ENCODE measurements at places on chromosomes 16 and 17.
A peak's percentile ranks its signal among the peaks of the same experiment; 100 is the strongest.

GRCh38 chr17:58513965-58514769, at the start of gene MTMR4:
Gene MTMR4 (minus strand): TSS chr17:58514638. CDS start chr17:58514407, 231 bp downstream.
- peak; percentile 3 for ATAC-seq

DNA sequence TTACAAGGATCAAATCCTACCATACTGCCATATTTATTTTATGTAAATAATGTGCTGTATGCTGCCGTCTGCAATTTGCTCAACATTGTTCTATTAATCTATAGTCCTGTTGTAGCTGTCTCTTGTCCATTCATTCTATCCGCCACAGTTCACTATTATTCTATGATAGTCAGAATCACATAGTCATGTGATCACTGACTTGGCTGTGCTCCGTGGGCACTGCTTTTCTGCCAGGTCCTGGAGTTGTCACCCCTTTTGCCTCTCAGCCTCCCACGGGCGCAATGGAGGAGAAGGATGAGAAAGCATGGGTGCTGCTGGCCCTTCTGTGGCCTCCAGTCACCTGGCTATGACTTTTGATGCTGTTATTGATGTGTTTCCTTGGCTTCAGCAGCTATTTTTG, 37.3 kb upstream of the ANKFY1 start:
- ATAC-seq: no peak

GRCh38 chr17:78950870-78951269, 25.7 kb upstream of the TIMP2 start:
- no peak for ATAC-seq

DNA sequence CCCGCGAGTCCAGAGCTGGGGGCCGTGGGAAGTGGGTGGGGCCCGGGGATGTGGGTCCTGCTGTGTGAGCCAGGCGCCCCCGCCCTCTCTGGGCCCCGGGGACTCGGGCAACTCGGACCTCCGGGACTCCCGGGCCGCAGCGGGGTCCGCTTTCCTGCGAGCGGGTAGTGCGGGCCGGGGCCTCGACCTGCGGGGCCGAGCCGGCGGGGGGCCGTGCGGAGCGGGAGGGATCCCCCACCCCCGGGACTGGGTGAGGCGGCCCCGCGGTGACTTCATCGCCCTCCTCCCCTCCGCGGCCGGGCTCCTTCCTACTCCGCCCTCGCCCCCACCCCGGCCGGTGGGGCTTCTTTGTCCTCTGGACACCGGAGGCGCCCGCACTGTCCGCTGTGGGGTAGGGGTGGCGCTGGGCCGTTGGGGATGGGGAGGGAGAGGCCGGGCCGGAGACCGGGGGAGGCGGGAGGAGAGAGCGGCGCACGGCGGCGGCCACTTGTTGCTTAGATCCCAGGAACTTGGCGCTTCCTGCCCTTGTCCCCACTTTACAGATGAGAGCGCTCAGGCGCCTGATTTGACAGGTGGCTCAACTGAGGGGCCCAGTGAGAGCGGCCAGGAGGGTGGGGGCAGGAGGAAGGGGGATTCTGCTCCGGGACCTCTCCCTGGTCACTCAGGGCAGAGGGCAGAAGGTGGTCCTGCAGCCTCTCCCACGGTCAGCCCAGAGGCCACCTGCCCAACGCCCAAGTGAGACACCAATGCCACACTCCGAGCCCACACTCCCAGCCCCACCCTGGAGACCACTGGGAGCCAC, 874 bp downstream of the CMTM3 start:
- peak; percentile 19 for ATAC-seq

GRCh38 chr16:25020112-25020631, 5.0 kb upstream of the ARHGAP17 start:
- ATAC-seq: no peak

DNA sequence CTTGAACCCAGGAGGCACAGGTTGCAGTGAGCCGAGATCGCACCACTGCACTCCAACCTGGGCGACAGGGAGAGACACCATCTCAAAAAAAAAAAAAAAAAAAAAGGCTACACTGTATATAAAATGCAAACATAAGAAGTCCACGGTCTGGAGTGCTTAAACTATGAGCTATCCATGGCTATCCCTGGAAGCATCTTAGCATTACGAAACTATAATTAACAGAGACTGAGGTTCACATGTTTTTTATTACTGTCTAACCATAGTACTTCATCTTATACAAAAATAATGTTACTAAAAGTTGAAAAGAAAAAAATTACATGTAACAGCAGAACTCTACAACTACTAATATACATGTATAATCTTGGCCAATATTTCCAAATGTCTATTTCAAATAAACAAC, 32.8 kb downstream of the HELZ start:
- no peak for ATAC-seq

- ATAC-seq: peak; percentile 39
Measured at GRCh38 chr17:74528491-74529199, 2.6 kb downstream of the CD300LB start.

GRCh38 chr16:83117810-83118209, 491.0 kb downstream of the CDH13 start:
- ATAC-seq: no peak
